Activated T-helper 17 cell treated with anti-CD3 and anti-CD28 coated beads, Interleukin-2, amount 50 U/mL, for 72 hours (primary cell): ENCODE measurements at places on chromosomes 4 and X. TPM values are rescaled to one million over a fixed set of nuclear protein-coding genes. Genes with fewer than 3 reads are reported as not detected.

DNA sequence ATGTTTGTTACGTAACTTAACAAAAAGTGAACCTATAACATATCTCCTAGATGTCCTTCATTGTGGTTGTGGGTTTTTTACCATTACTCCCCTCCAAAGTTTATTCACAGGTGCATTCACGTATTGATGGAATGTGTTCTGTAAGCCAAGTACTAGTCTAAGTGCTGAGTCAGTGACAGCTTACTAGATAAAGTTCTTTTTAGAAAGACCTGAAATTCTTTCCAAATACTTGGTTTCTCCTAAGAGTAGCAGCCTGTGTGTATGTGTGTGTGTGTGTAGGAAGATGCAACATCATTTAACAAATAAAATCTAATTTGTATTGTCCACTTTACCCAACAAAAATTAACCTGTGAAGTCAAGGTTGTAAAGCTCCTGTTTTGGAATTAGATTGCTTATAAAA, 22.1 kb downstream of the NAP1L5 start:
- ATAC-seq = no peak

- ATAC-seq = no peak
Observed at GRCh38 chr4:145418739-145419138, 62.9 kb upstream of the SMAD1 start.

DNA sequence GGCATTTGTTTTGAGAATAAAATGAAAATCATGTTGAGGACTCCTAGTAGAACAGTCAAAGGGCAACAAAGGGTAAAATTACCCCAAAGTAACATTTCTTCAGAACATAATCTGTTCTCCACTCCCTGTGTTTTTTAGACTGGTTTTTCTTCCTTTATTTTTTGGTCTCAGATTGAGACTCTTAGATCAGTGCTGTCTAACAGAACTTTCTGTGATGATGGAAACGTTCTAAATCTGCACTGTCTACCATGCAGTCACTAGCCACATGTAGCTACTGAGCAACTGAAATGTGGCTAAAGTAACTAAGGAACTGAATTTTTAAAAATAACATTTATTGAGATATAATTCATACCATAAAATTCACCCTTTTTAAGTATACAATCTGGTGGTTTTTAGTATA, 19.8 kb downstream of the CASK start:
- no peak for ATAC-seq

- no peak for ATAC-seq
Observed at GRCh38 chr4:117224256-117224655, 138.9 kb upstream of the TRAM1L1 start.

DNA sequence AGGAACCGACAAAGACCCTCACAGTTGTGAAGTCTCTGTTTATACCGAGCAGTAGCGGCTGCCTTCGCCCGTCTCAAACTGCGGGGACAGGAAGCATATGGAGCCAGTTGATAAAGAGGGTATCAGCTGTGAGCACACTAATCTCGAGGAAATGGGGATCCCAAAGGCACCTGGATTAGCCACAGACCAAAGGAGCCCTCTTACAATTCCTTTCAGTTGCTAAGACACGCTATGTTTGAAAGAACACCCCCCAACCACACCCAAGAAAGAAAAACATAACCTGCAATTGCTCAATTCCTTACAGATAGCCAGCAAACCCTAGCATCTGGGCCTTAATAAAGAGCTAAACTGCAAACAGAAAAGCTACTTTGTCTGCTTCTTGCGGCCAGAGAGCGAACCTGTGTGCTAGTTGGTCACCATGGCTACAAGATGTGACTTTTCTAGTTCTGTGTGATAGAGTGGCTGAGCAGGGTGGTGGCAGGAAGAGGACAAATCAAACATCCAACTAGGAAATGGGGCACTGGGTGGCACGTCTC, 23.3 kb upstream of the CHRNA9 start:
- no peak for ATAC-seq

DNA sequence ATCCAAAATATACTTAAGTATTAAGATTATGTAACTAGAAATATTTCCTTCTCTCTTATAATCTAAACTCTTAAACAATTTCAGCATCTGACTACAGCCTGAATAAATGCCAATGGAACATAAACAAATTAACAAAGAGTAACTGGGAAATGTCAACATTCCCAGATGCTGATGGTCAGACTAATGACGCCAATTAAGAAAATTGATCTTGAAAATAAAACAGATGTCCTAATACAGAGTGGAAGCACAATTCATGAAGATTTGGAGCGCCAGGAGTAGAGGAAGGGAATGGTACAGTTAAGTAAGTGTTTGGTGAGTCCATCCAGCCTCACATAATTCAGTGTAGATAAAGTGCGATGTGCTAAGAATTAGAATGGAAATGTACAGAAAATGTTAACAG, 203.7 kb upstream of the NWD2 start:
- no peak for ATAC-seq

- ATAC-seq = no peak
Observed at GRCh38 chrX:46913667-46914066, 1.4 kb downstream of the JADE3 start.

DNA sequence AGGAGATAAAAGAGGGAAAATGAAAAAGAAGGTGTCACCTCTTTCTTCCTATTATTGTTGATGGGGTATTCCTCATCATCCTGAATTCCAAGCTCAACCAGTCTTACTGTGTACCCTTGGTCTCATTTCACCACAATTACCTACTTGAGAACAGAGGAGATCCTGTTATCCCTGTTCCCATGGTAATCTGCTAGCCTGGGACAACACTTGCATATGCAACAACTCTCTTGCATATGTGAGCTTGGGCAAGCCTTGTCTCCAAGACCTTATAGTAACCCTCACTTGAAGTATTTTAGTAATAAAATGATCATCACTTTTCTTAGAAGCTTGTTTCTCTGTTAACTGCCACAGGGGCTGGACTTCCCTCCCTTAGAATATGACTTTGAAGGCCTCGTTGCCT, 253.7 kb downstream of the NAP1L3 start:
- ATAC-seq = no peak

DNA sequence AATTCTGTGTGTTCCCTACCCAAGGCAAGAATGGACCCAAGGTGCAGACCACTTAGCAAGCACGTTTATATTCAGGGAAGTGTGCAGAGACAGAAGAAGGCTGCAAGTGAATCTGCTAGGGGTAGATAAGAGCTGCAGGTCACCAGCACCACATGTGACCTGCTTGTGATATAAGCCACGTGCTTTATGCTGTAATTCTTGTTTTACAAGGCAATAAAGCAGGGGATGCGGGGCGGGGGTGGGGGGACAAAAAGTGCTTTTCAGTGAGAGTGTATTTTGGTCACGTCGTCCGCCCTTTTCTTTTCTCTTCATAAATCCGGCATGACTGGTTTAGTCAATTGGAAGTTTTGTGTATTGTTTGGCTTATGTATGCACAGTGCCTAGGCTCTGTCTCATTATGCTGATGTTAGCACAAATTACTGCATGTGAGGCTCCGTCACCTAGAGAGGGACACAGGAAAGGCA, 192.7 kb downstream of the RBMX2 start:
- no peak for ATAC-seq

- ATAC-seq = no peak
Observed at GRCh38 chr4:143025081-143025704, 159.5 kb upstream of the USP38 start.

DNA sequence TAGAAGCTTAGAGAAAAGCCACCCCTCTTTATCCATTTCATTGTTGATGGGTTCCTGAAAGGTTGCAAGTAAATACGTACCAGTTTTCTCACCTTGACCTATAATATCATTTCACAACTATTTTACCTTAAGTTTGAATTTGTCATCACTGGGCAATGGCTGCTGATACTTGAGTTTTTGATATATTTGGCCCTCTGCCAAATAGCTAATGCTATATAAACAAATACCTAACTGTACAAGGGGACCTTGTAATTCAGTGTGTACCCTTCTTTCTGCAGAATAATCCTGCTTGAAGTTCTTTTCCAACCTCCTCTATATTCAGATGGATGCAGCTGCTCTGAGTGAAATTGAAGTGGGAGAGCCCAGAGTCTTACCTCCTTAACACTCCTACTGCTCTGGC, 19.0 kb upstream of the GLUD2 start:
- no peak for ATAC-seq

GRCh38 chr4:135770505-135770904, 1568.9 kb upstream of the PABPC4L start:
- no peak for ATAC-seq

DNA sequence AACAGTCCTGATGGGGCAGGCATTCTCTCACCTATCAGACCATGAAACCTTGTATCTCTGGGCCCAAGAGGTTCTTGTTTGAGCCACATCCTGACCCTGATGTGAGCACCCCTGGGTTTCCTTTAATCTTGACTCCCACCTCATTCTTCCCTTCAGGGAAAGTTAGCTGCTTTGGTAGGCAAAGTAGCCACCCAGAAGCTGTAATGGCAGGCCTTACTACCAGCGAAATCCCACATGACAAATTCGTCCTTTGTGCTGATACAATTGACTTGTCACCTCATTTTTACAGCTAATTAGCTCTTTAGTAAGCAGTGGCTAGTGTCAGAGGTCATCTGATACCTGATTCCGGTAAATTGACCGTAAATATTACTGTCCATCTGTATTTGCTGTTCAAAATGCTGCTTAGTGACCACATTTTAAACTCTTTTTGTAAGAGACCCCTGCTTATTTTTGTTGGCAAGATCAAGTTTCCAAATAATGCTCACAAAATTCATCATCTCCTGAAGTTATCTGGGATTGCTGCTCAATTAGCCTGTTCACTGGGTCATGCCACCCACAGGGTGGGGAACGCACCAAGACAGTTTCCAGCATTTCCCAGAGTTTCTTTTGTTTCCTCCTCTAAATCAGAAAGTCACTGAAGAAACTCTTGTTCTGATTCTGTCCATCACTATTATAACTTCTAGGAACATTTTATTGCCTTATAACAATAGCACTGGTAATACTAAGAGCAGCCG, 329.7 kb downstream of the GPAT3 start:
- no peak for ATAC-seq

- no peak for ATAC-seq
Observed at GRCh38 chr4:163976588-163976987, 482.1 kb downstream of the TMA16 start.

DNA sequence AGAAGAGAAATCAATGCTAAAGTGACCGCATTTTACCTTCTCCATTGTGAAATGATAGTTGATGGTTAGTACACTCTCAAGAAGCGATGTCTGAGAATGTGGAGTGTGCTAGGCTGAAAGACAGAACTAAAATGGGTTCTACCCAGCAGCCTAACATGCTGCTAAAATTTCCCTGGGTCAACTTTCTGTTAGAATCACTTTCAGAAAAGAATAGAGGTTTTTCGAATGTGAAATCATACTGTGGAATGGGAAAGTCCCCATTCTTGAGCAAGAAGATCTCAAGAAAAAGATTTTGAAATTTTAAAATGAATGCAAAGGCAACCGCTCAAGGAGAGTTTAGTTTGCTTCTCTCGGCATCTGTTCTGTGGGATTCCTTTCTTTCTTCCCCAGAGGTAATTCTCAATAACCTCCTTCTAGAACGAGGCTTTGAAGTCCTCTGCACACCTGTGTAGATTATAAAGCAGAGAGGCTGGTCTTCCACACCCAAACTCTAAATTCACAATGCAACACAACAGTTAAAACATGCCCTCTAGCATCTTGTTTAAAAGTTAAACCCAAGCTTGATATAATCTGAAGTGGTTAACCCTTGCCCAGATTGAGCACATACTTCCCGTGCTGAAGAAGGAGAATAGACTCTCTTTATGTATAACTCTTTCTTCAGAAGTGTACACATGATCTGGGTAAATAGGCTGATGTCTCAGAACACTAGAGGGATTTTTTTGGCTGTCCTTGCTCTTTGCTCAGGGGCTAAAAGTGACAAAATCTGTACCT, 208.7 kb upstream of the KLF3 start:
- ATAC-seq = peak; percentile 81

DNA sequence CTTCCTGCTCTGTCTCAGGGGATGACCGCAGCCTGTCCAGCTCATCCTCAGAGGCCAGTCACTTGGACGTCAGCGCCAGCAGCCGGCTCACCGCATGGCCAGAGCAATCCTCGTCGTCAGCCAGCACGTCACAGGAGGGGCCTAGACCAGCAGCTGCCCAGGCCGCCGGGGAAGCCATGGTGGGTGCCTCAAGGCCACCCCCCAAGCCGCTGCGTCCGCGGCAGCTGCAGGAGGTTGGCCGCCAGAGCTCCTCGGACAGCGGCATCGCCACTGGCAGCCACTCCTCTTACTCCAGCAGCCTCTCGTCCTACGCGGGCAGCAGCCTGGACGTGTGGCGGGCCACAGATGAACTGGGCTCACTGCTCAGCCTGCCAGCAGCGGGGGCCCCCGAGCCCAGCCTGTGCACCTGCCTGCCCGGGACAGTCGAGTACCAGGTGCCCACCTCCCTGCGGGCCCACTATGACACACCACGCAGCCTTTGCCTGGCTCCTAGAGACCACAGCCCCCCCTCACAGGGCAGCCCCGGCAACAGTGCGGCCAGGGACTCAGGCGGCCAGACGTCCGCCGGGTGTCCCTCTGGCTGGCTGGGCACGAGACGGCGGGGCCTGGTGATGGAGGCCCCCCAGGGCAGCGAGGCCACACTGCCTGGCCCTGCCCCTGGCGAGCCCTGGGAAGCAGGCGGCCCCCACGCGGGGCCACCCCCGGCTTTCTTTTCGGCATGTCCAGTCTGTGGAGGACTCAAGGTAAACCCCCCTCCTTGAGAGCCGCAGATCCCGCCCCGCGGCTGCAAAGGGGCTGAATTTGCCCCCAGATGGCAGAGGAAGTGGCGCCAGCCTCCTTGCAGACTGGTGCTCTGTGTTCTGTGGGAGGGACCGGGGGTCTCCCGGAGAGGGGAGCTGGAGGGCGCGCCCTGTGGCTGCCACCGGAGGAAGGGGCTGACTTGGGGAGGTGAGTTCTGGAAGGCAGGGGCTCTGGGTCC, 29.9 kb downstream of the DOK7 start:
- ATAC-seq = no peak

GRCh38 chr4:1676605-1677525, 7.2 kb downstream of the FAM53A start:
- no peak for ATAC-seq

GRCh38 chrX:108132876-108133275, 41.3 kb downstream of the ATG4A start:
- ATAC-seq = no peak

GRCh38 chr4:114398410-114398809, 200.2 kb upstream of the UGT8 start:
- no peak for ATAC-seq

DNA sequence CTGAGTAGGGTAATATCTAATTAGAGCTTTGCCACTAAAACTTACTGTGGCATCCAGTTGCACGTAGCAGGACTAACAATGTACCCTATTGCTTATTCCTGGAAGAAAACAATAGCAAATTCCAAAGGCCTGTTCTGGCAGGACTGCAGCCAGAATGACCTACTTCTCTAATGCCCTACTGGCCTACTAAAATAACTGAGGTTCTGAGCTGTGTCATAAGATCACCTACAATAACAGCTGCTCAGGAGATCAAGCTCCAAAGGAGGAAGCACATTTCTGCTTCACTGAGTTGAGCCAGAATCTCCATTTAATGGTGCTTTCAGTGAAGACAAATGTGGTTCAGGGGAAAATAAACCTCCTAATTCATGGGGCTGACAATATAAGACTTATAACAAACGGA, 42.2 kb upstream of the CXCL8 start:
- no peak for ATAC-seq

GRCh38 chrX:42399632-42400024, 378.3 kb downstream of the PPP1R2C start:
- ATAC-seq = peak; percentile 16

Gene IQCM
- total RNA-seq = not detected

Gene ARX
- total RNA-seq = not detected

Gene CDX4
- total RNA-seq = not detected

Gene RNF150
- total RNA-seq = 0.11 TPM

Gene CYLC1
- total RNA-seq = not detected

Gene DKK2
- 0.19 TPM for total RNA-seq

Gene HDX
- 2.3 TPM for total RNA-seq

Gene COX7B2
- not detected for total RNA-seq

Gene PARM1
- not detected for total RNA-seq

Gene ADH7
- not detected for total RNA-seq
